ENCODE measurements at places on chromosomes 7 and 10. TPM values are rescaled to one million over a fixed set of nuclear protein-coding genes. Genes with fewer than 3 reads are reported as not detected.

GRCh38 chr10:59945991-59946390, 39.6 kb upstream of the CCDC6 start:
- DNase-seq, result no peak

The SDK1 gene
- 1.3 TPM for total RNA-seq

The ZYX gene
- 146 TPM for total RNA-seq

GRCh38 chr10:3427347-3427746, 254.8 kb upstream of the PITRM1 start:
- no peak for DNase-seq

- DNase-seq, result no peak
These were observed 198.3 kb downstream of the RPS24 start for GRCh38 chr10:78231939-78232338.

The SKIDA1 gene
- not detected for total RNA-seq

GRCh38 chr7:105261689-105262088, 127.0 kb downstream of the SRPK2 start:
- no peak for DNase-seq

DNA sequence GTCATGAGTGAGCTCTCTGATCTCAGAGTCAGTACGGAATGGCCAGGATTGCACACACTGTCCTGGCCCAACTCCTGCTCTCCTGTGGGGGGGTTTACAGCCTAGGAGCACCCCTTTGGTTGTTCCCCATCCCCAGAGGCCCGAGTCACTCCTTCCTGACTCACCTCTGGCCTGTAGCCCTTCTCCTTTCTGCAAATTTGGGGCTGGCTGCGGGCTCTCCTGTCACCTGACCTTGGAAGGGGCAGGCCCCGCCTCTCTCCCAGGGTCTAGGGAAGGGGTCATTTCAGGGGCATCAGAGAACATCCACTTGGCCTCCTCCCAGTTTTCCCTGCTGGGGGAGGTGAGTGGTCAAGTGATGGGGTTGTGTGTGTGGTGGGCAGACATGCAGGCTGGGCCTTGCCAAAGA, 1.7 kb downstream of the NYAP1 start:
- DNase-seq, result no peak

DNA sequence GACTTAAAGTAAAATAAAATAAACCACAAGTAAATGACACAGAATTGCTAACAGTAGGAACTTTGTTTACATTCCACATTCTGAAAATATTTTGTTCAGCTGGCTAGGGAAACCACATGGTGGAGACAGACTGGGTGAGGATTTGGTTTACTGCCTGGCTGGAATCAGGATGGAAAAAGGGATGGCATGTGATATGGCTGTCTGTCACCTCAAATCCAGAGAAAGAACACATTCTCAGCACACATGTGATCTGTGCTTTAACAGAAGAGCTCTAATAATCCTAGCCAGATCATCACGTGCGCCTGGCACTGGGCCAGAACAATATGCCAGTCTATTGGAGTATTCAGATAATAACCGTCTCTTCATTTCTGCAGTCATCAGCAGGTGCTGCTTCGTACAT, 90.9 kb upstream of the PIP4K2A start:
- no peak for DNase-seq

The CAMK2B gene
- 2.1 TPM for total RNA-seq

GRCh38 chr7:25206765-25207164, 21.5 kb downstream of the NPVF start:
- no peak for DNase-seq

The FOXP2 gene
- not detected for total RNA-seq

DNA sequence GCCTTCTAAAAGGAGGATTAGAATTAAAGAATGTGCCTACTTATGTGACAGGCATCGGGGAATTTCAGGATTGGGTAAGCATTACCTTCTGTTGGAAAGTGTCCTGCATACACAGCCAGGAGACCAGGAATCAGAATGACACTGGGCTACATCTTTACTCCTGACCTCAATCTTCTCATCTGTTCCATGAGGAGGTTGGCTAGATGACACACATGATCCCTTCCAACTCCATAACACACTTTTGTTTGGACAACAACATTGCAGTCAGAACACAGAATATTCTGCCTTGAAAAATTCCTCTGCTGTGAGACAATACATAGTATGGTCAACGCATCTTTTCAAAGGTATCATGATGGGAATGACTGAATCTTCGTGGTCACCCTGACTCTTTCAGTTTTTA, 1281.2 kb upstream of the SORCS1 start:
- DNase-seq, result no peak

The ITGB8 gene
- total RNA-seq, result not detected

GRCh38 chr10:12975906-12976305, 25.6 kb downstream of the CCDC3 start:
- no peak for DNase-seq

DNA sequence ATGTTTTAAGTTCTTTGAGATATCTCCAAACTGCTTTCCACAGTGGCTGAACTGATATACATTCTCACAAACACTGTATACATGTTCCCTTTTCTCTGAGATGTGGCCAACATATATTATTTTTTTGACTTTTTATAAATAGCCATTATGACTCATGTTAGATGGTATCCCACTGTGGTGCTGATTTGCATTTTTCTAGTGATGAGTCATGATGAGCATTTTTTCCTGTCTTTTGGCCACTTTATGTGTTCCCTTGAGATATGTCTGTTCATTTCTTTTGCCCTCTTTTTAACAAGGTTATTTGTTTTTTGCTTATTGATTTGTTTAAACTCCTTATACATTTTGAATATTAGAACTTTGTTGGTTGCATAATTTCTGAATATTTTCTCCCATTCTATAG, 1055.1 kb downstream of the NXPH1 start:
- no peak for DNase-seq

The RSPH10B gene
- not detected for total RNA-seq

GRCh38 chr10:72308320-72308987, 34.7 kb downstream of the DDIT4 start:
- no peak for DNase-seq

DNA sequence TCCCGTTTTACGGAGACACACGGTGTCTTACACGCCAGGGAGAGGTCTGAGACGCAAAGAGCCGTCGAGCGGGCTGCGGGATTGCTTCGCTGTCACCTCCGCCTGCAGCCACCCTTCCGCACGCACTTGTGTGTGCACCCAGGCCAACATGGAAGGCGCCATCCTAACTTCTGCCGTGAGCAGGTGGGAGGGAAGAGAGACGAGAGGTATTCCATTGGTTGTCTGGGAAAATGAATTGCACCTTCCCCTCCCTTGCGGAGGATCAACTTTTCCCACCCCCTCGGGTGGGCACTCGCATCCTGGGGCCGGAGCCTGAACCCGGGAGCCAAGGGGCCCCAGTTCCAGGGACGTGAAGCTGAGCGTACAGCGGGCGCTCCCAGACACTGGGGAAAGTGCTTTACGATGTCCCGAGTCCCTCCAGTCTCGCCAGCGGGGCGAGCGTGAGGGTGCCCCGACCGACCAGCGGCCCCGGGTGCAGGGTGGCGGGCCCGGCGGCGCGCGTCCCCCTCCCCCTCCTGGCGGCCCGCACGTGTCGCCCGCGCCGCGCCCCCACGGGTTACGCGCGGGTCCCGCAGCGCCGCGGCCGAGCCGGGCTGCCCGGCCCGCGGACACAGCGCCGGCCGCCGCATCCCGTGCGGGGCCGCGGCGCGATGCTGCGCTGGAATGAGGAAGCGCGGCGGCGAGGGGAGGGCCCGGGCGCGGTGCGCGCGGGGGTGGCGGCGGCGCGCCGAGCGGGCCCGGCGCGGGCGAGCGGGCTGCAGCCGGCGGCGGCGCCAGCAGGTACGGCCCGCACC, 984 bp upstream of the IKZF1 start:
- no peak for DNase-seq

DNA sequence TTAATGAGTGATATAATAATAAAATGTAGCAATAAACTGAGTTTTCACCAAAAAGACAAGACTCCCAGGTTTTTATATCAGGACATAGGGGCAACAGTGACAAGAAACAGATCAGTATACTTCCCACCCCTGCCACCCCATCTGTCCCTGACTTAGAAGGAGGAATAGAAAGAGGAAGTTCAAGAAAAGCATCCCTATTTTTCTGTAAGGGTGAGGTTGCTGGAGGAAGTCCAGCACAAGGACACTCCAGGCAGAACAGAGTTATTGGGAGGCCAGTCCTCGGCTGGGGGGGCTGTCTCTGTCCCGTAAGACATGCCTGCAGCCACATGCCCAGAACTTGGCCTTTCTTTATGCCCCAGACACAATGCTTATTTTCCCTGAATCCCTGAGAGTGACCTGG, 16.5 kb upstream of the TLX1 start:
- DNase-seq, result no peak
